Activated naive CD4-positive, alpha-beta T cell treated with anti-CD3 and anti-CD28 coated beads for 36 hours (primary cell): ENCODE measurements at places on chromosomes 5 and 9. TPM values are rescaled to one million over a fixed set of nuclear protein-coding genes. Genes with fewer than 3 reads are reported as not detected.

- H3K27ac ChIP-seq: no peak overlapping the region
- peaks cover 26% of the 10 kb centered on the region for H3K4me1 ChIP-seq
- H3K27me3 ChIP-seq: no peaks in the 10 kb centered on the region
- no peak for DNase-seq
These were observed 119.3 kb downstream of the GDNF start for GRCh38 chr5:37720550-37720952.

DNA sequence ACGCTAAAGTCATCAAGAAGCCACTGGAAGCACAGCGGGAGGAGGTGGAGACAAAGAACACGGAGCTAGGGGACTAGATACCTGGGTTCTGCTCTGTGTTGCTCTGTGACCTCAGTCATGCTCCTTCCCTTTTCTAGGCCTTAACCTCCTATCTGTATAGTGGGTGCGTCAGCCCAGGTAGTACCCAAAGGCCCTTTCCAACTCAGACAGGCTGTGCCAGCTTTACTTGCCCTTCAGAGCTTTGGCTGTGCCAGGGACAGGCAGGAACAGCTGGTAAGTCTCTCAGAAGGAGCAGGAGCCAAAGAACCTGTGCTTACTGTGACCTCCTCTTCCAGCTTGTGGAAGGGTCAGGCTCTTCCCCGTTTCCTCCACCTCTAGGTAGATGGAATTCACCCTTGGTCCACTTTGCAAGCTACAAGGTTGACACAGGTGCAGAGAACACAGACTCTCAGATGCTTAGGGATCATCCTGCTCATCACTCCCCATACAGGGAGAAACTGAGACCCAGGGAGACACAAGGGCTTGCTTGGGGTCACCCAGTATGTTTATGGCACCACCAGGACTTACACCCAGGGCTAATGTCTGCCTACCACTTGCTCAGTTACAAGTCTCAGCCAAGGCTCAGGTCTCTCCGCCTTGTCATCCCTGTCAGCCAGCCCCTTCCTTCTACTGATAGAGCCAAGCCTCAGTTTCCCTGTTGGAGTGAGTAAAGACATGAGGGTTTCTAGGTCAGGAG lies 1.7 kb downstream of the CCDC69 start:
- H3K27ac ChIP-seq: peak overlapping the region; percentile 93
- peak; percentile 35 for DNase-seq
- peaks cover 71% of the 10 kb centered on the region for H3K4me1 ChIP-seq
- H3K27me3 ChIP-seq: no peaks in the 10 kb centered on the region
- H3K4me3 ChIP-seq: peak overlapping the region; percentile 85
- H3K36me3 ChIP-seq: peaks cover 13% of the 10 kb centered on the region

- no peak overlapping the region for H3K4me3 ChIP-seq
- no peaks in the 10 kb centered on the region for H3K36me3 ChIP-seq
- DNase-seq: no peak
- no peak overlapping the region for H3K27ac ChIP-seq
- H3K27me3 ChIP-seq: no peaks in the 10 kb centered on the region
- no peaks in the 10 kb centered on the region for H3K4me1 ChIP-seq
These were observed 109.6 kb upstream of the CNTLN start for GRCh38 chr9:17025281-17025680.

DNA sequence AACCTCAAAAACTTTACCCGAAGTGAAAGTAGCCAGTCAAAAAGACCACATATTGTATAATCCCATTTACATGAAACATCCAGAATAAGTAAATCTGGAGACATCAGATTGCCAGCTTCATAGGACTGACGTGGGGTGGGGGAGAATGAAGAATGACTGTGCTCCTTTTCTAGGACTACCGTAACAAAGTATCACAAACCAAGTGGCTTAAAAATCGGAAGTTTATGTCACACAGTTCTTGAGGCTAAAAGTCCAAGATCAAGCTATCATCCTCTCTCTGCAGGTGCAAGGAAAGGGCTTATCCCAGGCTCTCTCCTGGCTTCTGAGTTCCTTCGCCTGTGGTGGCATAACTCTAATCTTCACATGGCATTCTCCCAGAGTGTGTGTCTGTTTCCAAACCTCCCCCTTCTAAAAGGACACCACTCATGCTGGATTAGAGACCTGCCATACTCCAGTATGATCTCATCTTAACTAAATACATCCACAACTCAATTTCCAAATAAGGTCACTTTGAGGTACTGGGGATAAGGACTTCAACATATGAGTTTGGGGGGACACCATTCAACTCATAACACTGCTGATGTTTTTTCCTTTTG lies 25.5 kb downstream of the ADAM19 start:
- H3K27me3 ChIP-seq: peaks cover 2% of the 10 kb centered on the region
- no peak overlapping the region for H3K4me3 ChIP-seq
- peaks cover 24% of the 10 kb centered on the region for H3K4me1 ChIP-seq
- DNase-seq: no peak
- H3K36me3 ChIP-seq: peaks cover 4% of the 10 kb centered on the region

- peak overlapping the region; percentile 98 for H3K27ac ChIP-seq
- DNase-seq: peak; percentile 97
- peak overlapping the region; percentile 92 for H3K4me3 ChIP-seq
- H3K27me3 ChIP-seq: no peaks in the 10 kb centered on the region
- H3K36me3 ChIP-seq: peaks cover 61% of the 10 kb centered on the region
These were observed 830 bp downstream of the TRAF1 start for GRCh38 chr9:120925535-120926396.

- H3K27me3 ChIP-seq: peaks cover 57% of the 10 kb centered on the region
- peak; percentile 27 for DNase-seq
- no peak overlapping the region for H3K27ac ChIP-seq
These were observed 642 bp downstream of the SV2C start for GRCh38 chr5:76083555-76084495.

DNA sequence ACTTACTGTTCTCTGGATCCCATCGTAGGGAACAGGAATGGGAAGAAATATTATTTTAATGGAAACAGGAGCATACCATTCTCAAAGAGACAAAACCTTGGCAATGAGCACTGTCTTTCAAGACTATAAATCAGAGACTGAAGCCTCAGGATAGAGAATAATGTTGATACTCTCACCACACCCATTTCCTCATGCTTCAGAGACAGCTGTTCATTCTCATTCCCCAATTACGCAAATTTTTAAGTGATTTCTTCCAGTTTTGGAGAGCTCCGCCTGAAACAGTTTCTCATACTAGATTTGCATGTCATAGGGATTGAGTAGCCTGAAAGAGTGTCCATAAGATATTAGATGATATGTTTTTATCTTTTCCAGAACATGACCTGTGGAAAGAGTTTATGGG lies 290.5 kb upstream of the RASA1 start:
- no peak overlapping the region for H3K4me3 ChIP-seq
- H3K4me1 ChIP-seq: no peaks in the 10 kb centered on the region
- no peak for DNase-seq
- H3K27ac ChIP-seq: no peak overlapping the region
- H3K27me3 ChIP-seq: peaks cover 6% of the 10 kb centered on the region
- H3K36me3 ChIP-seq: no peaks in the 10 kb centered on the region

- no peaks in the 10 kb centered on the region for H3K36me3 ChIP-seq
- H3K27me3 ChIP-seq: no peaks in the 10 kb centered on the region
- H3K4me1 ChIP-seq: no peaks in the 10 kb centered on the region
- no peak overlapping the region for H3K27ac ChIP-seq
- DNase-seq: no peak
These were observed 605.4 kb downstream of the TLE1 start for GRCh38 chr9:81083854-81084512.

- H3K4me1 ChIP-seq: no peaks in the 10 kb centered on the region
- DNase-seq: no peak
- no peaks in the 10 kb centered on the region for H3K27me3 ChIP-seq
These were observed 16.9 kb downstream of the PDGFRB start for GRCh38 chr5:150138551-150139265.

DNA sequence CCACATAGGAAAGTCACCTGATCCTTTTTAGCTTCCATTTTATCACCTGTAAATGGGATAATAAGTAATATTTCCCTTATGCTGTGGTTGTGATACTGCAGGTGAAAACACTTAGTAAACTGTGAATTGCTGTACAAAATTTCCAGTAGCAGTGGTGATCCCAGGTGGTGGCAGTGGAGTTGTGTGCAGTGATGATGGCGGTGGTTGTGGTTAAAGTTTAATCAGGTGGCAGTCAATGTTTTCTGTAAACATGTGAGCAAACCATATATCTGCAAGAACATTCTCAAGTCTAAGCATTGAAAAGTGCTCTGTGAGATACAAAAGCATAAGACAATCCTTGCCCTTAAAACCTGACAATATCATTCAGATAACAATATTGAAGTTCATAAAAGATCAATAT lies 480.2 kb downstream of the RASEF start:
- H3K36me3 ChIP-seq: no peaks in the 10 kb centered on the region
- no peak for DNase-seq
- no peak overlapping the region for H3K4me3 ChIP-seq
- H3K27me3 ChIP-seq: no peaks in the 10 kb centered on the region
- H3K4me1 ChIP-seq: no peaks in the 10 kb centered on the region
- H3K27ac ChIP-seq: no peak overlapping the region

DNA sequence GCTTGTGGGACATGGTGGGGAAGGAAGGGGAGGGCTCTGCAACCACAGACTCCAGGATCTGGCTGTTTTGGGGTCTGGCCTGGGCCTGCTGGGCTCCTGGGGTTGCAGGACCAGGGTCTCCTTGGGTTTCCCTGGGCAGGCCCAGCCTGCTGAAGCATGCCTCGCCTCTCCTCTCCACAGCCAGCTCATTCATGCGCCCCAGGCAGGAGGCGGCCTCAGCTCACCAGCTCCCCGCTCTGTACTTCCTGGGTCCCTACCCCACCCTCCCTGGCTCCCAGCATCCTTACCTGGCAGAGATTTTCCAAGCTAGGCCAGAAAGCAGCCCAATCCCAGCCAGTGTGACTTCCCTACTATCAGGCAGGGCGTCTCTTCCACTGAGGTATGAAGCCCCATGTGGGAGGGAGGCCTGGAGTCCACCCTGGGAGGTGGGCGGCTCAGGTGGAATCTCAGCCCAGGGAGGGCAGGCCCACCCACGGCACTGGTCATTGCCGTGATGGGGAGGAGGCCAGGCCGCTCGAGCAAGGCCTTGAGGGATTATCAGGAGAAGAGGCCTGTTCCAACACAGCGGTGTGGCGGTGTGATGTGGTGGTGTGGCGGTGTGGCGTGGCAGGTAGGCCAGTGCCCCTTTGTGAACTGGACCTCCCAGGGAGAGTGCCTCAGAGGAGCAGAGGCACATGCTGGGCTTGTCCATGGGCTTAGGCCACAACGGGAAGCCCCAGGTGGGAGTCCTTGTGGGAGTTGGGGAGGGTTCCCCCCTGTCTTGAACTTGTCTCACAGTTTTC lies 103.4 kb downstream of the DAB2IP start:
- no peak for DNase-seq
- H3K36me3 ChIP-seq: no peaks in the 10 kb centered on the region
- no peaks in the 10 kb centered on the region for H3K27me3 ChIP-seq
- no peaks in the 10 kb centered on the region for H3K4me1 ChIP-seq
- no peak overlapping the region for H3K27ac ChIP-seq

DNA sequence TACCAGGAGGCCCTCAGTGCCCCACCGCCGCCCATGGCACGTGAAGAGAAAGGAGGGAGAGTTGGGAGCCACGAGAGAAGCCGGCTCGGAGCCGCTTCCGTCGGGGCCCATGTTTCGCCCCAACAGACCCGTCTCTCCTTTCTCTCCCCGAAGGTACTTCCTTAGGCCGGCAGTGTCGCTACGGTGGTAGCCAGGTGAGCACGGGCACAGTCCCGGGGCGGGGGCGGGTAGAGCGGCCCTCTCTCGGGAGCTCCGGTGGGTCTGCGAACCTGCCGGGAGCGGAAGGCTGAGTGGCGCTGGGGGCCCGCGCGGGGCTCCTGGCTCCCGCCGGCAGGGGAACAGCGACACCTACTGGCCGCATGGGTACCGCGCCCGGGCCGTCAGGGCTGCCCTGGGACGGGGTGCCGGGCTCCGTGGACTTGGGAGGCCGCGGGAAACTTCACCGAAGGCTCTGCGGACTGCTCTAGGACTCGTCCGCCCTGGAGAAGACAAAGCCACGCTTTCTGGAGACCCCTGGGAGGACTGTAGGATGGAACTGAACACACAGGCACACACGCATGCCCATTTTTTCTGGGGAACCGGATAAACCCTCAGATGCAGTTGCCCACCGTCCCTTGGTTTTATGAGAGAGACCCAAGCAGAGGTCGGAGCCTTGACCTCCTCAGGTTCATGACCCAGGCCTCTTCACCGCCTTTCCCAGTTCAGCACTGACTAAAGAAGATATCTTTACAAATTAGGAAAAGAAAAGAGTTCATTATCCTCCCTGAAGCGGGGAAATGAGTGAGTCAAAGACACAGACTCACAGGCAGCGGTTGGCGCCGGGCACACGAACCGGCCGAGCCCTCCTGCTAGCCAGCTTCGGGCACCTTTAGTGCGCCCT lies 202.5 kb downstream of the MEF2C start:
- no peak overlapping the region for H3K27ac ChIP-seq
- peaks cover 15% of the 10 kb centered on the region for H3K4me1 ChIP-seq
- peak; percentile 77 for DNase-seq
- peaks cover 73% of the 10 kb centered on the region for H3K27me3 ChIP-seq
- H3K4me3 ChIP-seq: peak overlapping the region; percentile 43
- H3K36me3 ChIP-seq: no peaks in the 10 kb centered on the region

DNA sequence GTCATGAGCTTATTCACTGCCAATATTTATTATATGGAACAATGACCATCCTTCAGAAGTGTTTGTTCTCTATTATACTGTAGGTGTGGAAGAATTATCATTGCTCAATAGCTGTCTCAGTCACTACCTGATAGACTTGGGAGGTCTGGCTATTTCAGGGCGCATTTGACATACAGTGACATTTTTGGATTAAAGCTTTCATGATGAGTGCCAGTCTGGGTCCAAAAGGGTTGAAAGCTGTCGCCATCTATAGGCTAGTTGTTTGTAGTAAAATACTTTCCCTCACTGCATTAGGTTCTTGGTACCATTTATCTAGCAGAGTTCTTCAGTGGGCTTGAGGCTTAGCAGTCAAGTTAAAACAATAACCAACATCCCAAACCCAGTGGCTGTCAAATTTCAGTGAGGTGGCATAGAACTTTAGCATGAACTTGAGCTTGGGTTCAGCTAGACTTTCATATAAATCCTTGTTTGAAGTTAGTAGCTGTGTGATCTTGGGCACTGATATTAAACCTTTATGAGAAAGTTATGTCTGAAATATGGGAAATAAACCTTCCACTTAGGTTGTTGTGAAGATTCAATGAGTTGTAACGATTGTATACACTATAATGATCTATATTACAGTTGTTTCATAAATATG lies 110.5 kb upstream of the CDKN2B start:
- no peak overlapping the region for H3K4me3 ChIP-seq
- H3K4me1 ChIP-seq: no peaks in the 10 kb centered on the region
- DNase-seq: peak; percentile 32
- H3K36me3 ChIP-seq: no peaks in the 10 kb centered on the region
- H3K27ac ChIP-seq: no peak overlapping the region

DNA sequence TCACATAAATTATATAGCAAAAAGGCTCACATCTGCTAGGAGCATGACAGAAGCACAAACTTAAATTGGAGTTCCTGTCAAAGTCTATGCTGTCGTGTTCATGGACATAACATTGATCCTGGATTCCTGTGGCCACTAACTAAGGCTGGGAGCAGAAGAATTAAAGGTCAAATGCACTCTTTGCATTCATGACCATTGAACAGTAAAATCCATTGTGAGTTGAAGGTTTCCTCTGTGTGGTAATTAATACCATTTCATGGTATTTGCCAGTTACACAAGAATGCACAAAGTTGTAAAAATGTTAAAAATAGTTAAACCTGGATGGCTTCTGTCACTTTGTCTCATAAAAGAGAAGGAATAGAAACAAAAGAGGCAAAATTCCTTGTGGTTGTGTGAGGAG lies 242.6 kb downstream of the NPR3 start:
- H3K4me1 ChIP-seq: no peaks in the 10 kb centered on the region
- no peaks in the 10 kb centered on the region for H3K27me3 ChIP-seq
- no peak for DNase-seq
- H3K27ac ChIP-seq: no peak overlapping the region

BTNL3 gene
- not detected for total RNA-seq

PRDM9 gene
- total RNA-seq: not detected

INSYN2B gene
- not detected for total RNA-seq

SLC1A1 gene
- not detected for total RNA-seq

PCDHGA10 gene
- not detected for total RNA-seq

HSD17B3 gene
- not detected for total RNA-seq

GPX8 gene
- not detected for total RNA-seq

PCDHB7 gene
- total RNA-seq: not detected
